ENCODE measurements at places on chromosomes 12 and 14.

DNA sequence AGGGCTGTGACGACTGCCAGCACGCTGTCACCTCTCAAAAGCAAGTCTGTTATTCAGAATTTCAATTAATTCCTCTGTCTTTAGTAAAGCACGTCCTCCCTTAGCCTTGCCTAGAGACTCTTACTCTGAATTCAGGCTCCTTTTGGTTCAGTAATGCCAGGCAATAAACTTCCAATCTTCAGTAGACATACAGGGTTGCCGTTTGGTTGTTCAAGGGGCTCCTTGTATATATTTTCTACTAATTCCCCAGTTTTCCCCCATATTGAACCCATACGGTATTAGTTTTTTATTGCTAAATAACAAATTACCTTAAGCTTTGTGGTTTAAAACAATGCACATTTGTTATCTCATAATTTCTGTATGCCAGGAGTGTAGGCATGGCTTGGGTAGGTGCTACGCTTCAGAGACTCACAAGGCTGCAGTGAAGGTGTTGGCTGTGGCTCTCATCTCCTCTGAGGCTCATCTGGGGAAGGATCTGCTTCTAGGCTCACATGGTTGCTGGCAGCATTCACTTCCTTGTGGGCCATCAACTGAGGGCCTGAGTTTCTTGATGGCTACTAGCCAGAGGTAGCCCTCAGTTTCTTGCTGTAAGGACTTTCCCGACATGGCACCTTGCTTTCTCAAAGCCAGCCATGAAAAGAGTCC, 7.3 kb upstream of the CLECL1 start:
- DNase-seq = no peak

DNA sequence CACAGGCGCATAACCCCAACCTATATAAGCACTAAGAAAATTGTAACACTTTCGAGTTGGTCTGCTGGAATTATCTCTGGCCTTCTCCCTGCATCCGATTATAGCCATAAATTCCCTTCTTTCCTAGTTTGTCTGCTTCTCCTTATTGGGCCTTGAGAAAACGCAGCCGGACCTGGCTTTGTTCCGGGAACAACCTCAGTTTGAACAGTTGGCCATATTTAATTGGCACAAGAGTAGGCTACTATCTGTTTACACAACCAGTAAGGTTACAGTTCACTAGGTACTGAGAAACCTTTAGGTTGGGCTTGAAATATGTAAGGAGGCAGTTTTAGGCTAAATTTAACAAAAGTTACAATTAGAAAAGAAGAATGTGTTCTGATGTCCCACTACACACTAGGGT, 176.1 kb downstream of the IPO8 start:
- no peak for DNase-seq

GRCh38 chr12:111816065-111816615, 25.9 kb upstream of the MAPKAPK5 start:
- DNase-seq = no peak

GRCh38 chr14:27049701-27050100, 451.9 kb upstream of the NOVA1 start:
- DNase-seq = no peak

DNA sequence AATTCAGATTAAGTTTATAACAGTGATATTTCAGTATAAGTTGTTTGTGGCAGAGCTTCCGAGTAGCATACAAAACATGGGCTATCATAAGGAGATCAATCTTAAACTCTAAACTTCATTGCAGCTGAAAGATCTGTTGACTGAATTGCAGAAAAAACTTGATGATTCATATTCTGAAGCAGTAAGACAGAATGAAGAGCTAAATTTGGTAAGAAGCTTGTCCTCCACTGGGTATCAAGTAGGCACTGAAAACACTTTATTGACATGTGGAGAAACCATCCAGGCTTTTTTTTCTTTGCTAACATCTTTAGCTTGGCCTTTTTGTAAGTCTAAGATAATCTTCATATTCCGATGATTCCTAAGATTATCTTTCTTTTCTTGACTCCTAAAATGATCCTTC, 93.0 kb downstream of the KTN1 start:
- DNase-seq = no peak

- peak; percentile 98 for DNase-seq
Measured at GRCh38 chr12:53052419-53053217, 2.8 kb downstream of the TNS2 start.

Measured in right cardiac atrium (tissue), 5 donors.